Activated T-cell treated with anti-CD3 and anti-CD28 coated beads for 24 hours (primary cell): ENCODE measurements at places on chromosomes 1 and 21.

GRCh38 chr1:29858646-29859045 lies 622.3 kb downstream of the PTPRU start:
- no peak for DNase-seq

- DNase-seq: no peak
Observed at GRCh38 chr1:33195556-33195955, 13.7 kb upstream of the TRIM62 start.

DNA sequence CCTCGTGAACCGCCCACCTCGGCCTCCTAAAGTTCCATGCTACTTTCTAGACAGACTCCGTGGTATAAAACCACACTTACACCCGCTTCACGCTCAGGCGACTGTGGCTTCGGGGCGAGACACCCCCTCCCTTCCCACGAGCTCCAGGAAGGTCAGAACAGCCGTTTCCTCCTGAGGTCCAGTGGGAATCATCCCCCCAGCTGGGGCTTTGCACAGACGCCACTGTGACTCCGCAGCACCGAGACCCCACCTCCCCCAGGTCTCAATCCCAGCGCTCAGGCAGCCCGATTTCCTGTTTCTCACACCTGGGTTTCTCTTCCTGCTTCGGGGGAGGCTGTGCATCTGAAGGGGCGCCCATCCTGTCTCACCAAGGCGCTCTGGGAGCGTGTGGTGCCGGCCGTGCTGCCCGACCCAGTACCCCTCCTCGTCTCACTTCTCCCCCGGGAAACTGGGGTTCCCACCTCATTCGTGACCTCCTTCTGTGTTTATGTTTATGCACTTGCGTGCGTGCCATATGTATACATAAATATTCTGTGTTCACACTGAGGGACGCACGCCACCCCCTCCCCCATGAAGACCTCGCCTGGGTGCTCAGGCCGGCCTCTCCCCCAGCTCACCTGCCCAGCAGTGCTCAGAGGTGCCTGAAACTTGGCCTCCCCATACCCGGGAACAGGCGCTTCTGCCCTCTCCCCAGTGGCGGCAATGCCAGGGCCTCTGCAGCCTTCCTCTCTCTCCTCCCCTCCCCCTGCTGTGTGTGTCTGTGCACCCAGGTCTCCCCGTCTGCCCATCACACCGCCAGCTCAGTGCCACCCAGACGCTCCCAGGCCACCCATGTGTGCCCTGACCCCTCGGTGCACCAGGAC lies 14.6 kb downstream of the SLC35E2B start:
- peak; percentile 34 for DNase-seq

GRCh38 chr1:229732061-229732460 lies 106.0 kb downstream of the URB2 start:
- DNase-seq: no peak

DNA sequence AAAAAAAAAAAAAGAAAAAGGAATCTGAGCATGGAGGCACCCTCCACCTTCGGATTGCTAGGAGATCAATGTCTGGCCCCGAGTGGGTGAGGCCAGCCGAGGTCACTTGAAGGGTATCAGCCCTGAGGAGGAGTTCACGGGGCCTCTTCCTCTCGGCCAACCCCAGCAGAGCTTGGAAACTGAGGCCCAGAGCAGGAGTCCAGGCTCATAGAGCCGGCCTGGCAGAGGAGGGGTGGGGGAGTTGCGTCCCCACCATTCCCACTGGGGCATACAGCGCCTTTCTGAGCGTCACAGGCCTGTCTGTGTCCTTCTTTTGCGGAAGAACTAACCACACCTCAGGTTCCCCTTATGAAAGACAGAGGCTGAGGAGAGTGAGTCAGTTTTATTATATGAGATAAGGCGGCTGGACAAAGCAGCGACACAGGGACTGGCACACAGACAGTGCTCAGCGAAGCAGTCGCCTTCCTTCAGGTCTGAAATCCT lies 17.1 kb upstream of the EPHA2 start:
- no peak for DNase-seq

- no peak for DNase-seq
Observed at GRCh38 chr1:164771619-164772361, 212.8 kb downstream of the PBX1 start.

GRCh38 chr1:169527001-169527400 lies 41.3 kb upstream of the SLC19A2 start:
- no peak for DNase-seq

DNA sequence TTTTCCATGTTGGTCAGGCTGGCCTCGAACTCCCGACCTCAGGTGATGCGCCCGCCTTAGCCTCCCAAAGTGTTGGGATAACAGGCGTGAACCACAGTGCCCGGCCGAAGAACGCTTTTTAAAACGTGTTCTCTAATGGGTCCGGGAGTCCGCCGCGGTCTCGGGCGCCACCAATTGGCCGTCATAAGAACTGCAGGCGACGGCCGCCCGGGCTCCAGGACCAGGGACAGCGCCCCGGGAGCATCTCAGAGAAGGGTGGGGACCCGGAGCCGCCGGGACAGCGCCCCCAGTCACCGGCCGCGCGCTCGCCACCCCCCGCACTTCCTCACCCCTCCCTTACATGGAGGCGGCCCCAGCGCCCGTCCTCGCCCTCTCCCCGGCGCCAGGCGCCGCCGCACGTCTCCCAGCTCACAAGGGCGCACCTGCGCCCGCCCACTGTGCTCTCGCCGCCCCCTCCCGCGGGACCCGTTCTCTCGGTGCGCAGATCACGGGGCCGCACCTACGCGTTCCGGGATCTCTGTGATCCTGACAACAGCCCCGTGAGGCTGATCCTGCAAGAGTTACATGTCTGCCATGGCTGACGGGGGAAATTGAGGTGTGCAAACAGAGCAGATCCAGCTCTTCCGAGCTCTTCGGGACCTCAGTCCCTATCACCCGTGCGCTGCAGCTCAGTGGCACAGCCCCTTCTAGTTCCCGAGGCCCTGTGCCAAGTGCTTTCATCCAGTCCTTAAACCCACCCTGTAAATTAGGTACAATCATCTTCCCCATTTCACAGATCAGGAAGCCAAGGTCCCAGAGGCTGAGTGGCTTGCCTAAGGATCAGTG lies 9.8 kb downstream of the RAP1GAP start:
- DNase-seq: peak; percentile 64

DNA sequence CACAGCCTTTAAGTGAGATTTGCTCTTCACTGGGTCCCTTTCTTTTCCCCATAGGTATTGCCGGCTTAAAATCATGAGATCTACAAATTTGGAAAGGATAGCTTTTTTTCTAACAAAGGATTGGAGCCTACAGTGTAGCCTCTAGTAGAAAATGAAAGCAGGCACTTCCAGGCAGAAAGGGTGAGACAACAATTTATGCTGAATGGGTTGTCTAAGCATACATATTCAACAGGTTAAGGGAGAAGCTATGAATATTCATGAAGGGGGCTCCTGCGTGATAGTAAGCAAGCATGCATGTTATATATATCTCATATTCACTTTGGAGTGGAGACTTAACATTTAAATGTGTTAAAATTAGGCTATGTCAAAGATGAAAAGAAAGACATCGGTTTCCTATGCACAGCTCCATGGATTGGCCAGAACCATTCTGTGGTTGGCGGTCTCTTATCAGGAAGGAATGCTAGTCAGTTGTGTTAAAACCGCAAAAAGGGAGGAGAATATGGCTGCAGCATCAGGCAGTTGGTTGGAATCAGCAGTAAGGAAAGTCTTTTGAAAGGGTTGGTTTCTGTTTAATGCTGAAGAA lies 66.0 kb downstream of the VCAM1 start:
- no peak for DNase-seq

- DNase-seq: no peak
Observed at GRCh38 chr21:28337315-28337714, 655.4 kb downstream of the LTN1 start.

DNA sequence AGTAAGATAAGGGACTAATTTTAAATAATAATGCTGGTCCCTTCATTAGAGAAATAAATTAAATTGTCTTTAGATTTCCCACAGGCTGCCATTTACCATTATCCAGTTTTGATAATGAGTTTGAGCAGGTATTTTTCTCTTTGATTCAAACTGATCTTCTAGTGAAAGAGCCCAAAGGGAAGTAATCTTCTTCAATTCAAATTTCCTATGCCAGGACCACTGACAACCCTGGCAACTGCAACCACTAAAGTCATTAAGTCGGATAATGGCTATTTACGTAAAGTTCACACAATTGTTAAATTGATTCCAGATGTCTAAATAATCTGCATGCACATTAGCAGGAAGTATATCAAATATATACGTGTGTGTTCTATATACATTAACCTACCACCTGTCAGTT lies 399.3 kb downstream of the PTPRC start:
- no peak for DNase-seq

DNA sequence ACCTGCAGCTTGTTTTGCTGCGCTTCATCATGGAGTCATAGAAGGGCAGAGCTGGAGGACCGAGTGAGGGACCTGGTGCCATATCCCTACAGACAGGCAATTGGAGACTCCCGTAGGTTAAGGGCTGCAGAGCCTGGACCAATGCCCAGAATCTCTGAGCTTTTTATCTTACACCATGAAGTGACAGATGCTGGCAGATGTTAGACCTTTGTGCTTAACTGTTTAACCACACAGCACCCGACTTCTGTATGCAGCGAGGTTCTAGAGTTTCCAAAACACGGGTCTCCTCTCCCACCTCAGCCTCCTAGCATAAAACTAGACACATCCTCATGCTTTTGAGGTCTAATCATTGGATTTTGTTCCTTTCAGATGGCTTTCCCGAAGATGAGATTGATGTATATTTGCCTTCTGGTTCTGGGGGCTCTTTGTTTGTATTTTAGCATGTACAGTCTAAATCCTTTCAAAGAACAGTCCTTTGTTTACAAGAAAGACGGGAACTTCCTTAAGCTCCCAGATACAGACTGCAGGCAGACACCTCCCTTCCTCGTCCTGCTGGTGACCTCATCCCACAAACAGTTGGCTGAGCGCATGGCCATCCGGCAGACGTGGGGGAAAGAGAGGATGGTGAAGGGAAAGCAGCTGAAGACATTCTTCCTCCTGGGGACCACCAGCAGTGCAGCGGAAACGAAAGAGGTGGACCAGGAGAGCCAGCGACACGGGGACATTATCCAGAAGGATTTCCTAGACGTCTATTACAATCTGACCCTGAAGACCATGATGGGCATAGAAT lies 47.6 kb downstream of the B3GALT5 start:
- no peak for DNase-seq

DNA sequence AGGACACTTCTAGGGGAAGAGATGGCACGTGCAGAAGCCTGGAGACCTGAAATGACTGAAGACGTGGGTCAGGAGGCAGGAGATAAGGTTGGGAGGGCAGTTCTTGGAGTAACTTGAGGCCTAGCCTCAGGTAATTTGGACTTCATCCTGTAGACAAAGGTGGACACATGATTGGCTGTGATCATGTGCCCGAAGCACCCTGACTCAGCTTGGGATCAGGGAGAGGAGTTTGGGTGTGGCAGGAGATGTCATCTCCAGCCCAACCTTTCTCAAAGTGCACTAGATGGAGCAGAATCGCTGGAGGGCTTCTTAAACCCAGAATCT lies 1.5 kb downstream of the SLC66A1 start:
- DNase-seq: no peak

GRCh38 chr1:3560981-3561380 lies 50.3 kb downstream of the MEGF6 start:
- no peak for DNase-seq

GRCh38 chr1:11328444-11328843 lies 55.4 kb downstream of the UBIAD1 start:
- DNase-seq: no peak

DNA sequence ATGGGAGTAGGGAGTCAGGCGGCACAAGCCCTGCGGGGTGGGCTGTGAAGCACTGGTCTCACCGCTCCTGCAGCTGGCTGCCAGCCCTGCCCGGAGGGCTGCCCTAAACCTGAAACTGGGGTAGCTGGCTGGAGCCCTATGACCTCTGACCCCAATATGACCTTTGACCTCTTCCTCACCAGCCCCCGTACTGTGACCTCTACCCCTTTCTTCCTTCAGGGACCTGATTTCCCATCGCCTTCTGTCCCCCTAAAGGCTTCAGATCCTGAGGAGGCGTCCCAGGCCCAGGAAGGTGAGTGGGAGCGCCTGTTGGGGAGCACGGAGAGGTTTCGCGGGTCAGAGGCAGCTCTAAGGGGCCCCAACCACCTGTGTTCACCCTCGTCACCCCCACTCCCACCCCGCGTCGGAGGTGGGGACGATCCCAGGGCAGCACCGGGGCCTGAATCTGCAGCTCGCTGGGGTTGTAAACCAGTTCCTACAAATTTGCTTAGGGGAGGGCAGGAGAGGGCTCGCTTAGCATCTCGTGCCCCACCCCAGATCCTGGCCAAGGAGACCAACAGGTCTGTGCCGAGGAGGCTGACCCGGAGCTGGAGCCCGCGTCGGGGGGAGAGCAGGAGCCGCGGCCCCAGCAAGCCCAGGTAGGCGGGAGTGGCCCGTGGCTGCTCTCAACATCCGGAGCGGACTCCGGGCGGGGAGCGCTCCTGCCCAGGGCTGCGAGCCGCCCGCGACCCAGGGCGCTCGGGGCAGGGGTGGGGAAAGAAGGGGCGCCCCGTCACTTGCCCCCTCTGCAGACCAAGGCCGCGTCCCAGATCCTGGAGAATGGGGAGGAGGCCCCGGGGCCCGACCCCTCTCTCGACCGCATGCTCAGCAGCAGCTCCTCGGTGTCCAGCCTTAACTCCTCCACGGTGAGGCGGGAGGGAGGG lies 7.3 kb downstream of the SYTL1 start:
- DNase-seq: no peak

- no peak for DNase-seq
Observed at GRCh38 chr1:192376374-192376773, 59.6 kb downstream of the RGS21 start.

DNA sequence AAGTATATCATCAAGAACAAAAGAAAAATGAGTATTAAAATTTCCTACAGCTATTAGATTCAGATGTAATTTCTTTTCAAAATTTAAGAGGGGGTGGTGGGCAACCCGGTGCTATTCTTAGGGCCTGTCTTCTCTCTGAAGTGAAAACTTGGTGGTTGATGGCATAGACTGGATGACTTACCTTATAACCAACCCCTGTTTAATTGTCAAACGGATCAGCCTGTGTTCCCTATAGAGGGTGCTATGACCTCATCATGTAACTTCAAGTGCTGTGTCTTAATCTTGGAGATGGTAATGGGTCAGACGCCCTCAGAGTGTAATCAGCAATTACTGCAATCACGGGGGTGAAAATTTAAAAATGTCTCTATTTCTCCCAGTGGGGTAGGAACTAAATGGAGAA lies 176.2 kb downstream of the PCP4 start:
- no peak for DNase-seq

- peak; percentile 1 for DNase-seq
Observed at GRCh38 chr21:33541105-33541711, 709 bp downstream of the GART start.

- DNase-seq: no peak
Observed at GRCh38 chr1:112502826-112503225, 5.9 kb upstream of the WNT2B start.

DNA sequence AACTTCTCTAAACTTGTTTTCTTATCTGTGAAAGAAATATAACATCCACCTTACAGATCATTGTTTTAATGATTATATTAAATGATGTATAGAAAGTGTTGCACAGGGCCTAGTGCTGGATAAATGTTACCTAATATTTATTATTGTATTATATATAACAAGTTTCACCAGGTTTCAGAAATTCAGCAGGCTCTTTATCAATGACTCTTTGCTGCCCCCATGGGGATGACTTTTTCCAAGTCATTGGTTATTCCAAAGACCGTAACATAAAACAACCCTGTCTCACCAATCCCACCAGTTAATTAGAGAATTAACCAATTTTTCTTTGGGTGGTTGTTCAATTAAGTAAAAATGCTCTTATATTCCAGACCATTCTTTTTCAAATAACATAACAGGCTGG lies 7.3 kb upstream of the DEDD start:
- DNase-seq: no peak
